ENCODE measurements at places on chromosomes 11 and 22.

- peak; percentile 89 for ATAC-seq
Measured at GRCh38 chr11:83410605-83411565, 124.7 kb upstream of the CCDC90B start.

DNA sequence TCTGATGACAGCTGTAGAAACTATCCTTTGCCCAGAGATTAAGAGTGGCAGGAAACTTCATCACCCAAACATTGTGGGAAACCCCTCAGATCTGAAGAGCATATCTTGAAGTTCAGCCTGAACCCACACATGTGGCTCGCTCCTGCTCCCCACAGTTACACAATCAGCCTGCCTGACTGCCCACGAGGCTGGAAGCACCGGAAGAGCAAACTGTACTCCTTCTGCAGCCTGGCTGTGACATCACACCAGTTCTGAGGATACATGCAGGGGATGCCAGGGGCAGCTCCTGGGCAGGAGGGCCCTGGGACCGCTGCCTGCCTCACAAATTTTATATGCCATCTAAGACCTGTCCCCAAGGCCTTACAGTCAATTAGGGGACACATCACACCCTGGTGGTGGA lies 444.4 kb downstream of the BUD13 start:
- ATAC-seq: no peak

- peak; percentile 65 for ATAC-seq
Measured at GRCh38 chr11:71453037-71453917, at the start of gene NADSYN1. TSS of gene NADSYN1 (plus strand) at chr11:71453203. CDS start at chr11:71453297, 94 bp downstream.

- ATAC-seq: no peak
Measured at GRCh38 chr22:42490243-42490832, 29.3 kb downstream of the RRP7A start.

DNA sequence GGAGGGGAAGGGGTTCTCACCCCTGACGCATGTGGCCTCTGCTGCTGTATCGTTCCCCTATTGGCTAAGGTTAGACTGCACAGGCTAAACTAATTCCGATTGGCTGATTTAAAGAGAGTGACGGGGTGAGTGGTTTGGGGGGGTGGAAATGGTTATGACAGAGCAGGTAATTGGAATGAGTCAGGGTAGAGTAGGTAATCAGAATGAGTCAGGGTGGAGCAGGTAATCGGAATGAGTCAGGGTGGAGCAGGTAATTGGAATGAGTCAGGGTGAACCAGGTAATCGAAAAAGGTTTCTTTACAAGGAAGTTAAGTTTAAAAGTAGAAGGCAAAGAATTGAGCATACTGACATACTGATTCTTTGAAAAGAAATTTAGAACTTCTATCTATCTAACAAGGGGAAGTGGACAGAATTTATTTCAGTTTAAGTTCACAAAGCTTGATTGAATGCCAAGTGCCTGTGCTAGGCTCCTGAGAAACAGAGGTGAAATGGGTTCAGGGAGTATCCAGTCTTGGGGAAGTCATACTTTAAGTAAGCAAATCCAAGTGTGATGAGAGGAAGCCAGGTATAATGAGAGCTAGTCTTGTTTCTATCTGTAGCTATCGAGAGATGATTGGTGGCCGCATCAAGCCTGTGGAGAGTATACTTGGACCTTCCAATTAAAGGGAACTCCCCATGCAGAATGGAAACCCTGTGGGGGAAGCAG lies 58.0 kb downstream of the C11orf91 start:
- ATAC-seq: peak; percentile 5

DNA sequence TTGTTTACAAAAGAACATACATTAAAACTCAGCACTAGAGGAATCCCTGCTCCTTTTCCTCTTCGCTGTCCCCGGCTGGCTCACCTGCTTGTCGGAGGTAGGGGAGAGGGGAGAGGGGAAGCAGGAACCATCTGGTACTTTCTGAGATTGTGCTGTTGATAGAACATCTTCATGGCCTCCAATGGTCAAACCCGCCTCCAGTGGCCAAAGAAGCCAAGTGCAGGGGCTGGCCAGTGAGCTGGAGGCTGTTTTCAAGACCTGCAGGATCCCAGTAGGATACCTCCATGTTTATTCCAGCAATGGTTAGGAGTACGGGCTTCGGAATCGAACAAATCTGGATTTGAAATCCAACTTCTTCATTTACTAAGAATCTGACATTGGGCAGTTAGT lies 92.6 kb downstream of the PKNOX2 start:
- peak; percentile 71 for ATAC-seq

DNA sequence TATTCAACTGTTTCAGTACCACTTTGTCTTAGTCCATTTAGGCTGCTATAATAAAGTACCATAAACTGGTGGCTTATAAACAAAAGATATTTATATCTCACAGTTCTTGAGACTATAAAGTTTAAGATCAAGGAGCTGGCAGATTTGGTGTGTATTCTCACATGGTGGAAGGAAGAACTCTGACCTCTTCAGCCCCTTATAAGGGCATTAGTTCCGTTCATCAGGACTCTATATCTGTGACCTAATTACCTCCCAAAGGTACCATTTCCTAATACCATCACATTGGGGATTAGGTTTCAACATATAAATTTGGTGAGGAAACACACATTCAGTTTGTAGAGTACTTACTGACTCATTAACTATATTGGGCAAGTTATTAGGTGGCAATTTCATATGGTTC lies 10.7 kb upstream of the ARL14EP start:
- ATAC-seq: no peak

GRCh38 chr11:35218956-35219355 lies 80.0 kb downstream of the CD44 start:
- no peak for ATAC-seq

DNA sequence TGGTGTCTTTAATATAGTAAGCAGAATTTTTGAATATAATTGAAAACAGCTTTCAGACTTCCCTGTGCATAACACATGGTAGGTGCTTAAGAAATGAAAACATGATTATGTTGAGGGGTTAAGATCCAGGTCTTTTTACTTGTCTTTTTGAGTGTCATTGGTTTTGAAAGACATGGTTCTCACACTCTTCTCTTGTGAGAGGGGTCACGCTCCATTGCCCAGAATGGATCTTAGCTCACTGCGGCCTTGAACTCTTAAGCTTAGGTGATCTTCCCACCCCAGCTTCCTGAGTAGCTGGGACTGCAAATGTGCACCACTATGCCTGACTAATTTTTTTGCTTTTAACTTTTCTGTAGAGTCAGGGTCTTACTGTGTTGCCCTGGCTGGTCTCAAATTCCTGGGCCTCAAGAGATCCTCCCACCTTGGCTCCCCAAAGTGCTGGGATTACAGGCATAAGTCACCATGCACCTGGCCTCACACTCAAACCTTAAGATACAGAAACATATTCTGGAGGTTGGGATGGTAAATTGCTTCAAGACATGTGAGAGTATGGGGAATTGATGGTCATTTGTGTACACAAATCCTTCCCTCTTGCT lies 1.4 kb downstream of the SPCS2 start:
- ATAC-seq: no peak

- ATAC-seq: no peak
Measured at GRCh38 chr11:118625036-118625690, 17.7 kb downstream of the PHLDB1 start.

- ATAC-seq: no peak
Measured at GRCh38 chr11:92591521-92591920, 366.9 kb downstream of the FAT3 start.

DNA sequence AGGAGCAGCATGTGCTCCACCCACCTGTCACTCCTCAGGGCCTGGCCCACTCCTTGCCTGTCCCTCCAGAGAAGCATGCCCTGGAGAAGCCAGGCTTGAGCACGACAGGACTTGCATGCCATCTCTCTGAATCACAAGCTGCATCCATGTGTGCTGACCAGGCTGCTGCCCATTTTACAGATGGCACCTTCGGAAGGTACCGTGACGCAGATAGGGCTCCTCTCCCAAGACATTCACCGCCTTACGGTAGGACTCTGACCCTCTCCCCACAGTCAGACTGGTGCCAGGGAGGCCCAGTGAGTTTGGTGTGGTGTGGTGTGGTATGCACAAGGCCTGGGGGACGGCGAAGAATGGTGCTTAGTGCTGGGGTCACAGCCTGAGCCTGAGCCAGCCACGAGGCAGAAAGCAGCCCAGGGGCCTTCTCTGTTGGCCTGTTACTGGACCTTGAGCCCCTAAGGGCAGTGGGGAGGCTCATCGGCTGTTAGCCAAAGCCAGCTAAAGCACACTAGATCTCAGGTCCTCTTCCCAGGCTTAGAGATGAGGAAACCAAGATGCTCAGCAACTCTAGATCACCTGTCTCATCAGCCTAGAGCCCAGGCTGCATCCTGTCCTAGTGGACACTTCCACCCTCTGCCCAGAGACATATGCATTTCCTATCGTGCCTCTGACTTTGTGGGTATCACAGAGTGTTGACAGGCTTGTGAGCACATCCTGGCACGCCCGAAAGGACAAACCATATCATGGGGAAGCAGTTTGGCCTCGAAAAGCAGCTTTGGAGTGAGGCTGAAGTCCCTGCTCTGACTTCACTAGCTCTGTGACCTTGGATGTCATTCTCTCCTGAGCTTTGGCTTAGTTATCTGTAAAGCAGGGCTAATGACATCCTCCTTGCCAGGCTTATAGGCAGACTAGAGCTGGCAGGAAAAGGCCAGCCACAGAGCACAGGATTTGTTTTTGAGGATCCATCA lies 17.8 kb downstream of the CYB5R2 start:
- ATAC-seq: no peak

GRCh38 chr11:121574801-121575200 lies 122.0 kb upstream of the SORL1-AS1 start:
- ATAC-seq: no peak

DNA sequence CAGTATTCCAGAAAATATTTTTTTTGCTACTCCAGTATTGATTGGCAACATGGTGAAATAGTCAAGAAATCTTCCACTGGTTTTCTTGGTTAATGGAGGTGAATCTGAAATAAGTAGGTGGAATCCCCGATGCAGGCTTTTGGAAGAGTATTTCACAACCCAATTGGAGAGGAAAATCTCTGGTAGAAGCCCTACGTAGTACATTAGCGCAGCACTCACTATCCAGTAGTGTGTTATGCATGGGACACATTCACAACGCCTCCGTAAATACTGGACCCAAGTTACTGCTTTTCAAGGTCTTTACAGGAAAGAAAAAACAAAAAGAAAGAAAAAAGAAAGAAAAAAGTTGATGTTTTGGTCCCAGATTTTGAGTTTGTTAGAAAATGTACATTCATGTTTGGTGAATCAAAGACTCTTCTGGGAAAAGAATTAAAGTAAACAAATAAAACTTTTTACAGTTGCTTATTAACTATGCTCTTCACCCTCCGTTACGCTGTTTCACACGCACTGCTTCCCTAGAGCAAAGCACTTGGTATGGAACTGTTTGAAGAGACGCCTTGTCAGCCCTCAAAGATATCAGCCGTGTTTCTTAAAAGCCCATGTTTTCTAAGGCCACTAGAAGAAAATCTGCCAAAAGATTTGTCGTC lies 170.4 kb upstream of the CTSC start:
- no peak for ATAC-seq

DNA sequence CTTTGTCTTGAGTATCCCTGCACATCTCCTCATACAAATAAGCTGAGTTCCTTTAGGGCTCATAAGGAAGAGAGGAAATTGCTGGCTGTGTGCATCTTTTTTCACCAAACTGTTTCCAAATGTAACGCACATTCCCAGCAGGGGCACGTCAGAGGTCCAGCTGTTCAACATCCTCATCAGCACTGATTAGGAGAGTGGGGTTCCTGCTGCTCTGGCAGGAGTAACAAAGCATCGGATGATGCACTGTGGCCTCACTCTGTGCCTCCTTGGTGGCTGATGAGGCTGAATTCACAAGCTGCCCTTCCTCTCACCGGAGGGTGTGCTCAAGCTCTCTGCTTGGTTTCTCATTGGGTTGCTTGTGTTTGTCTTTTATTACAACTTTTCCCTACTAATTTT lies 35.5 kb upstream of the SLC25A1 start:
- peak; percentile 48 for ATAC-seq

- no peak for ATAC-seq
Measured at GRCh38 chr22:33321466-33321865, 263.3 kb upstream of the SYN3 start.

GRCh38 chr11:67418476-67419281 lies 3.2 kb downstream of the CARNS1 start:
- ATAC-seq: no peak

DNA sequence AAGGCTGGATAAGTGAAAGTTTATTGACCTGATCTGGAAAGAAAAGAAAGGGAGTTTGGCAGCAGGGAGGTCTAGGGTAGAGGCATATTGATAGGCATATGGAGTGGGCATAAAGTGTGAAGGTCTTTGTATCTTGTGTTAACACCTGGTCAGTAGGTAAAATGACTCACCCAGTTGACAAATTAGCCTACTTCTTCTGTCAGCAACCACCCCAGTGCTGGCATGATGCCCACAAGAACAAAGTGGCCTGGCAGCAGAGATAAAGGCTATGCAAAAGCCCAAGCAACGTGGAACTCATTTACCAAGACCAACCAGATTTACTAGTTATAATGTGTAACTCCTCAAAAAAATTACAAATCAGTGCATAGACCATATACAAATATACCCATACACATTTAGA lies 4.9 kb downstream of the OR10A3 start:
- ATAC-seq: no peak

DNA sequence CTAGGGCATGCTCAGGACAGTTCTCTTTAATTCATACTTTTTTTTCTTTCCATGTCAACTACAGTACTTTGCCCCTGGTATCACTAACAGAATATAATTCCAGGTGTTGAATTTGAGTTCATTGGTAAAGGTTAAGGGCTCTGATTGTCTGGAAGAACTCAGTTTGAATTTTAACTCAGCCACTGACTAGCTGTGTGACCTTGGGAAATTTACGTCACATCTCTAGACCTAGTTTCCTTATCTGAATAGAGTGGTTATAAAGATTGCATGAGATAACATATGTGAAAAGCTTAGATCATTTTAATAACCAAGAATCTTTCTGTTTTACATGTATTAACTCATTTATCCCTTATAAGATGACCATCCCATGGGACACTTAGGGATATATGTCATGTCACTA lies 15.8 kb upstream of the ZC3H12C start:
- ATAC-seq: no peak

DNA sequence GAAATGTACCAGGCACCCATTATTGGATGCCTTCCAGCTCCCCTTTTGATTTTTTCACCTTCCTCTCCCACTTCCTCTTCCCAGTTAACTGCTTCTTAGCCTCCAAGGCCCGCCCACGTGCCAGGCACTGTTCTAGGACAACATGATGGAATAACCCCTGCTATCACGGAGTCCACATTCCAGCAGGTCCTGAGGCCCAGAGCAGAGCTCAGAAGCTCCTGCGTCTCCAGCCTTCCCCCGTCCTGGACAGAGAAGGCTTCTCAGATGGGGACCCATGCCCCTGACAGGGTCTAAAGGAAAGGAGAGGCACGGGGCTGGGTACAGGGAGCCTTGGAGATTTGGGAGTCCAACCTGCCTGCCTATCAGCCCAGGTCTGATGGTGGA lies 29.1 kb downstream of the TRIM29 start:
- ATAC-seq: no peak

DNA sequence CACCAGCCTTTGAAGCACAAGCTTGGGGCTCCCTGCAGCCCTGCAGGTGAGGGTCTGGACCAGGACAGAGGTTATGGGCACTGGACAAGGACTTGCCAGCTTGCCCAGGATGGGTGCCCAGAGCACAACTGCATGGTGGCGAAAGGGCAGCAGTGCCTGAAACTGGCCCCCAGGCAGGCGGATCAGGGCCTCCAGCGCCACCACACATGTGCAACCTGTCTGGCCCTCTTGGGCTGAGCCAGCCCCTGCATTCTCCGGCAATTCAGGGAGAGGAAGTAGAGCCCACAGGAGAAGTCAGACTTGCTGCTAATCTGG lies 18.8 kb downstream of the MB start:
- no peak for ATAC-seq
